Activated T-cell treated with anti-CD3 and anti-CD28 coated beads, Interleukin-2, amount 50 U/mL, for 72 hours (primary cell): ENCODE measurements at places on chromosomes 2 and 18.
A peak's percentile ranks its signal among the peaks of the same experiment; 100 is the strongest.

- peak; percentile 0 for DNase-seq
Observed at GRCh38 chr2:240460253-240460711, 24.8 kb downstream of the GPC1 start.

DNA sequence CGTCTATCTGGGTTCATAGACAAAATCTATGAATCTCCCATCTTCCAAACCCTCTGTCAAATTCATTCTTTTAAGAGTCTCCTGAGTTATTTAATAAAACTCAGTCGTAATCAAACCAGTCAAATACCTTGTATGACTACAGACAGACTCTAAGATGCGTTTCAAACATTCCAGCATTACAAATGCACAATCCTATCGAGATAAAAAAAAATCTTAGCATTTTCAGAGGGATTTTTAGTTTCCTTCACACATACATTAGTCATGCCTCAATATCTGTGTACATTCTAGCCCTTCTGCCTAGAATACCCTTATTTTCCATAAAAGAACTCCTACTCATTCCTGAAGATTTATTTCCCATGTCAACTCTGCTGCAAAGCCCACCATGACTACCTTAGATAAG, 96.5 kb downstream of the CSRNP3 start:
- no peak for DNase-seq

- no peak for DNase-seq
Observed at GRCh38 chr2:70830366-70830765, 5.2 kb downstream of the CD207 start.

DNA sequence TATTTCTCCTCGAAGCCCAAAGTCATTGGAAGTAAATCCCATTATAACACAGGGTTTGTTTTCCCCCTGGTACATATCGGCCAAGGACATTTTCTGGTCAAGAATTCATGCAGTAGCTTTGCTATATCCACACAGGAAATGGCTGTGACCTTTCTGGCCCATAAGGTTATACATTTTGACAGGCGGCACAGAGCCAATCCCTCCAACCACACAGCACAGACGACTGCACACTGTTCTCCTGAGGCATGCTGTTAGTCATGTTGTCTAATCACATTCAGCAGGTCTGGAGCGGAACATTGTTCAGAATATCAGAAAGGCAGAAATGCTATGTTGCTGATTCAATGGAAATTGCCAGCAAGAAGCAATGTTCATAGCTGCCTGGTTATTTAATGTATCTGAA, 742.3 kb upstream of the SLC8A1 start:
- no peak for DNase-seq

DNA sequence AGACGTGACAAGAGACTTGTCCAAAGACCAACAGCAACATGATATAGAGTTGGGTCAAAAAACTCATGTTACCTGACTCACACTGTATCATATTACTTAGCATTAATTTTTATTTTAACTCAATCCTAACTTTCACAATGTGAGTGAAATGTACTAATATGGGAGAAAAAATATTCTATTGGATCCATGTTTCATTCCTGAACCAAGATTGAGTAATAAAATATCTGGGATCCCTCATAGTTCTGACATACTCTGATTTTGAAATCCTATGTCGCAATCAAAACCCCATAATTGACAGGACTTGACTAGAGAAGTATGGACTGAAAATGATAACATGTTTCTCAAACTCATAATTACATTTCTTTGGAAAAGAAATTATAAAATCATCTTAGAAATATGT, 190.4 kb downstream of the RIT2 start:
- DNase-seq = no peak

- no peak for DNase-seq
Observed at GRCh38 chr2:23475036-23475435, 90.1 kb downstream of the KLHL29 start.

DNA sequence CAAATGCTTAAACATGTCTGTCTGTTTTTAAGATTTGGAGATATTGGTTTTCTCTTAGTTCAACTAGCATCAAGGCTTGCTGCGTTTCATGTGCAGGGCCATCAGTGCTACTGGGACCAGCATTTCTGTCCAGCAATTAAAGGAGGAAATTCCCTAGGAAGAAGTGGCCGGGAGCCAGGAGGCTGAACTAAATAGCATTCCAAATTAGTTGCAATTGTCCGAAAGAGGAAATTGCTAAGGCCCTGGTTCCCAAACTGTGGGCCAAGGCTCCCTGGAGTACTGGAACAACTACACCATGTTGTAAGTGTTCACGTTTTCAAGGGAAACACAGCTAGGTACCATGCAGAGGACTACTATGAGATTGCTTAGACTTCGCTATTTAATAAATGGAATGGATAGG, 257.9 kb downstream of the PTPRM start:
- no peak for DNase-seq

DNA sequence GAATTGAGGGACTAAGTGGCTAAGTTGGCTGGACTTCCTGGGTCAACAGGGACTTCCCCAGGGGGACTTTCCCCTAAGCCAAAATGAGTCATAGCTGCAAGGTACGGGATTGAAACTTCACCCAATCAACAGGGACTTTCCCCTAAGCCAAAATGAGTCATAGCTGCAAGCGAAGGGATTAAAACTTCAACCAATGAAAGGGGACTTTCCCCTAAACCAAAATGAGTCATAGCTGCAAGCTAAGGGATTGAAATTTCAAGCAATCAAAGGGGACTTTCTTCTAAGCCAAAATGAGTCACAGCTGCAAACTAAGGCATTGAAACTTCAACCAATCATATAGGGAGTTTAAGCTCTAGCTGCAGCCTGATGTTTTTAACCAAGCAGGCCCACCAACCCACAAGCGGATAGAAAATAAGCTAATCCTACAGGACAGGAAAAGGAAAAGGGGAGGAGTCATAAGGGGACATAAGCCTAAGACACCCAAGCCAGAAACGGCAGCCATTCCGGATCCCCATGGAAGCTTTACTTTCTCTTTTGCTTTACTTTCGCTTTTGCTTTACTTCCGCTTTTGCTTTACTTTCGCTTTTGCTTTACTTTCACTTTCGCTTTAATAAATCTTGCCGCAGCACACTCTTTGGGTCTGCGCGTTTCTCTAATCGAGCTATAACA, 1375.4 kb upstream of the CELF4 start:
- peak; percentile 74 for DNase-seq

- DNase-seq = no peak
Observed at GRCh38 chr2:31704561-31705212, 123.9 kb upstream of the SRD5A2 start.

DNA sequence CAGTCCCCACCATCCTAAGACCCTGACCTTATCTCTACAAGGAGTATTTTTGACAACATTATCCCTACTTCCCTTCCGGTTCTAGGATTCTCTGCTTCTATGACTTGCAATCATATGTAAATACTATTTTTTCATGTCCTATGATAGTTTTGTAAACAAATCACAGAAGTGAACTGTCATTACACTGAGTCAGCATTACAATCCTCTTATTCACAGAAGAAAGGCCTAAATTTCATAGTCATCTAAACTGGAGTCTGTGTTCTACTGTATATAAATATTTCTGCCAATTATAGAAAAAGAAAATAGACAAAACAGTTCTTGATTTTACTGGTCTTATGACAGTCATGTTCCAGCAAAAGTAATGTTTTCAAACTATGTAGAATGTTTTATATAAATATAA, 265.1 kb downstream of the NCKAP5 start:
- no peak for DNase-seq

- peak; percentile 31 for DNase-seq
Observed at GRCh38 chr18:36942264-36942663, 113.3 kb downstream of the KIAA1328 start.

- DNase-seq = no peak
Observed at GRCh38 chr18:23849141-23849540, 159.9 kb downstream of the LAMA3 start.

GRCh38 chr2:128388499-128388941, 69.9 kb upstream of the HS6ST1 start:
- no peak for DNase-seq

DNA sequence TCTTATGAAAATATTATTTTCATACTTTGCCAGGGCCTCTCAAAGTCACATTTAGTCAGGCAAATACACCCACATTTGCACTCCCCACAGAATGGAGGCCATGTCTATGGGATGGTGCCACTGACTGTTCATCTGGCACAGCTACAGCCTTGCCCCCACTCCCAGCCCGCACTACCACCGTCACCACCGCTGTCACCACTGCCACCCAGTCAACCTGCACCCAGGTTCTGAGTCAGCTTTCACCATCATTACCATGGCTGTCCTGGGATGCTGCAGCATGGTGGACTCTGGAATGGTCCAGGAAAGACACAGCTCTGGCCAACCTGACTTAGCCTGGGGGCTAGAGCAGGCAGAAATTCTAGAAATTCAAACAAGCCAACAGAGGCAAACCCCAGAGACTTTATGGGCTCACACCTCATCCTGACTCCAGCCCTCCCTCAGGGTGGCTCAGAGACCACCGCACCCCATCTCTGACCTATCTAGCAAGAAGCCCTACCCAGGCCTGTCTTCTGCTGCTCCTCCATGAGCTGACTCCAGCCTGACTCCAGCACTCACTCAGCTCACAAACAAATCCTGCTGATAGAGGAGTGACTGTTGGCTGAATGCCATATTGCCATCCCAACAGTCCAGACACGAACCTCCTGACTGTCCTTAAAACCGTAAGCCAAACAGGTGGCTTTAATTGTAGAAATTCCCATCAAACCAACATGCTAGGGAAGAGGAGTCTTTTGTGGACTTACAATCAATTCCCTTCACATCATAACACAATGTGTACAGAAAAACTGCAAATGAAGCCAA, 28.0 kb downstream of the DNER start:
- no peak for DNase-seq

DNA sequence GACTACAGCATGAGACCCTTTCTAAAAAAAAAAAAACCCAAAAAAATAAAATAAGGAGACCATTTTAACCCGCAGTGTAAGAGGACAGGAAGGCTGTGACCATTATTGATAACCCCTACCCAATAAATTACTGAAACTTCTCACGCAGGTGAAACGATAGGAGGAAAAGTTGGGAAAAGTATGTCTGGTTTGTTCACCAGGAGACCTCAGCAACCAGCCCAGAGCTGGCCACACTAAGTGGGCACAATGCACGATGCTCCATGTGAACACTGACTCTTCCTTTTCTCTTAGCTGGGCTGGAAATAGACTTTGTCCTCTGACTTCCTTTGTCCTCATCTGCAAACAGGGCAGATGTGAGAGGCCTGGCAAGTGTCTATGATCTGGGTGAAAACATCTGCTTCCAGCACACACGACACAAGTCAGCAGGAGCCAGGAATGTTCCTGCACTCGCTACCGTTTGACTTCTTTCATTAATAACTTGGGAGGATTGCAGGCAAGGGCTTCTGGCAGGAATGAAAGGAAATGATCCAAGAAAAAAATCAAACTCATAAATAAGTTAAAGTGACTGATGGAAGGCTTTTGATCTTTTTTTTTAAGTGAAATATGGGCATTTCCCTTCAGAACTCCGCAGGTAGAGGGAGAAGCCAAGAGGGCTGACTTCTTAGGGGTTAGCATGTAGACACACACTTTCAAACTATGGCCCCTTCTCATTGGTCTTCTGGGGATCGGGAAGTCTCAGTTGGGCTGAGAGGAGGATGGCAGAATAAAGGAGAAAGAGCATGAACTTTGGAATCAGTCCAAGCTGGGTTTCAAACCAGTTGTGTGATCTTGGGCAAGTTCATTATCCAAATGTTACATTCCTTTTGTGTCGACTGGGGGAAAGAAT, 137.4 kb upstream of the MYCN start:
- DNase-seq = no peak

GRCh38 chr2:221455214-221455613, 116.9 kb downstream of the EPHA4 start:
- no peak for DNase-seq

DNA sequence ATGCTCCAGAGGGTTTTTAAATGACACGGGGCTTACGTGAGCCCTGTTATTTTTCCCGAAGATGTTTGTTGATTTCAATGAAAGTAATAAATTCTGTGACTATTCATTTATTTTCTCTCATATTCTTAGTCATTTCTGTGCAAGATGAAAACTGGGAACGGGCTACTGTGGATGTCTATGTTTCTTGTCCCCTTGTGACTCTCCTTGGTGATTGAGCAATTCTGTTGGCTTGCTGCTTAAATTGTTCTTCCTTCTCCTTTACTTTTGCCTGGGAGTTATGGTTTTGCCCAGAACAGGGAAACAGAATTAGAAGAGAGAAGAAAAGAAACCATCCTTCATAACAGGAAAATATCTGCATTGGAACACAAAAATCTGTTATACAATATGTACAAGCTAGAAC, 508.2 kb upstream of the DSEL start:
- DNase-seq = no peak

- no peak for DNase-seq
Observed at GRCh38 chr2:176405477-176405876, 136.2 kb downstream of the MTX2 start.

GRCh38 chr2:101617796-101618195, 79.7 kb upstream of the MAP4K4 start:
- no peak for DNase-seq

GRCh38 chr2:99487906-99488305, 1.9 kb downstream of the REV1 start:
- DNase-seq = no peak

DNA sequence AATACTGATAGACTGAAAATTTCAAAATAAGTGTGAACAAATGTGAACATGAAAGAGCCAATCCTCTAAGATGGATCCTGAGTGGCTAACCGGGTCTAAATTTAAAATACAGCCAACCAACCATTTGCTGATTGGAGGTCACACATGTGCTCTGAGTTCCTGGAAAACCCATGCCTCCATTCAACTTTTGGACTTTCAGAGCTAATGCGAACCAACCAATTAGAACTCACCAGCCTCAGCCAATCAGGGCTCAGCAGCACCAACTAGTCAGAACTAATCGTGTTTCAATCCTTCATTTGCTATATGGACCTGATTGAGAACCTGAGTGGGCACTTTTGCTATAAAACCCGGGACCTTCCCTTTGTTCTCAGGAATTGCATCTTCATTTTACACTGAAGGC, 111.5 kb downstream of the MEP1B start:
- no peak for DNase-seq

DNA sequence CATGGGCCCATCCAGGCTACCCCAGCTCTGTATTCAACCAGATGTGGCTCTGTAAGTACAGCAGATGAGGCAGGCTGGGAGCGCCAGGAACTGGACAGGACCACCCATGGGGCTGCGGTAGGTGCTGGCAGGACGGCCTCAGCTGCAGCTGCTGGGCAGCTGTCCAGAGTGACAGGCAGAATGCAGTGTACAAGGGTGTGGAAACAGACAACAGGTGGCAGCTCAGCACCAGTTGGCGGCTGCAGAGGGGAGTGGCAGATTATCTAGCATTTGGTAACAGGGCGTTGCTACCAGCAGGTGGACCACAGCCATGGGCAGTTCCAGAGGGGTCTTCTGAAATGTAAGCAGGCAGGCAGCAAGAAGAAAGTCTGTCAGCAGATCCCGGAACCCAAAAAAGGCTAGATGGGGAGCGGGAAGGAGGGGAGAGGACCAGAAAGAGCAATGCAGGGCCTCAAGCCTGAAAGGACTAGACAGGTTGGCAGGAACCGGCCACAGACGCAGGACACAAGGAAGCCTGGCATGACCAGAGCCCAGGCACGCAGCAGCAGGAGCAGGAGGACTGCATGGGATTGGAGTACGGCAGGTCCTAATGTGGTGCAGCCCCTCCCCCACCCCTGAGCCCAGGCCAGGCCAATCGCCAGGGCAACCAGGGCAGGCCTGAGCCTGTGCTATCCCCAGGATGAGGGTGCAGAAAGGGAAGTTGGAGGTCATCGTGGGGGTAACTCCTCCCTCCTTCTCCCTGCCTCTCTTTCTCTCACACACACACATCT, 24.7 kb downstream of the PKDCC start:
- DNase-seq = no peak

GRCh38 chr2:99971326-99971900, 171.0 kb downstream of the AFF3 start:
- DNase-seq = no peak

GRCh38 chr18:51614033-51614432, 416.6 kb upstream of the MEX3C start:
- no peak for DNase-seq

GRCh38 chr18:75199327-75199726, 9.6 kb downstream of the PTGR3 start:
- DNase-seq = no peak
